SW480 (cell line): ENCODE measurements at places on chromosomes 3 and 15.

- no peak for DNase-seq
Measured at GRCh38 chr15:51186181-51186705, 91.5 kb upstream of the TNFAIP8L3 start.

GRCh38 chr3:184526088-184526433, 35.5 kb upstream of the EPHB3 start:
- DNase-seq = no peak

DNA sequence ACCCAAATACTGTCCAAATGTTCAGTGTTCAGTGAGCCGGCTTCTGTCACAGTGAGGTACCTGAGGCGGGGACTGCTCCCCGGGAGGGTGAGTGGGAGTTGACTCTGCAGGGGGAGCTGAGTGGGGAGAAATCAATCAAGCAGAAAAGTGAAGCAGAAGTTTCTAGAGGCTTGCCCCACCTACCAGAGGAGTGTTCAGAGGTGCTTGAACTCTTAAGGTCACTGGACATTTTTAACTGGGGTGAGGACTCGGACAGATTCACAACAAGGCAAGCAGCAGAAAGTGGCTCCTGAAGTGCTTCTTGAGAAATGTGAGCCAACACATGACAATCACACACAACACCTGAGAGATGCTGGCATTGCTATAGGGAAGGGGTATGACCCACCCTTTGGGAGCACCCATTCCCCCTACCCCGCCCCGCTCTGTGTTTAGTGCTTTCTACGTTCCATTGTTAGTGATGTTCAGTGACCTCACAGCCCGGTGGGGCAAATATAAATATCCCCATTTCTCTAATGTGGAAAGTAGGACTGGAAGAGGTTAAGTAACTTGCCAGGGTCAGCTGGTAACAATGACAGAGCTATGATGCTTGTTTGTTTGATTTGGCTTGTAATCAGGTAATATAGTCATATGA, 48.6 kb upstream of the AKAP13 start:
- DNase-seq = no peak

GRCh38 chr3:158976966-158977365, 175.1 kb downstream of the MFSD1 start:
- no peak for DNase-seq

DNA sequence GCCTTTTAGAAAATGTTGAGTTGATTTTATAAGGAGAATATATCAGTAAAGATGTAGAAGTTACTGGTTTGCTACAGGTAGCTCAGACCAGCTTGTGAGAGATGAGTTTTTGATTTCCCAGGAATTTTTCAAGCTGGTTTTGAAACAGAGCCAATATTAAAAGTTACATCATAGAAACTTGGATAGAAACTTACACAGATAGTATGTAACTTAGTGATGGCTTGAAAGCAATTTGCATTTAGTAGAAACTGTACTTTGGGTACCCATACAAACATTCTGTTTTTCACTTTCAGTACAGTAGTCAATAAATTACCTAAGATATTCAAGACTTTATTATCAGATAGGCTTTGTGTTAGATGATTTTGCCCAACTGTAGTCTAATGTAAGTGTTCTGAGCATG, 93.4 kb downstream of the RBMS3 start:
- no peak for DNase-seq

GRCh38 chr3:148625991-148626390, 71.7 kb upstream of the AGTR1 start:
- no peak for DNase-seq

- DNase-seq = no peak
Measured at GRCh38 chr15:79349525-79349924, 38.6 kb downstream of the TMED3 start.

- DNase-seq = no peak
Measured at GRCh38 chr15:63977119-63977518, 69.2 kb downstream of the DAPK2 start.

- DNase-seq = no peak
Measured at GRCh38 chr15:82851981-82852511, 42.6 kb downstream of the WHAMM start.

DNA sequence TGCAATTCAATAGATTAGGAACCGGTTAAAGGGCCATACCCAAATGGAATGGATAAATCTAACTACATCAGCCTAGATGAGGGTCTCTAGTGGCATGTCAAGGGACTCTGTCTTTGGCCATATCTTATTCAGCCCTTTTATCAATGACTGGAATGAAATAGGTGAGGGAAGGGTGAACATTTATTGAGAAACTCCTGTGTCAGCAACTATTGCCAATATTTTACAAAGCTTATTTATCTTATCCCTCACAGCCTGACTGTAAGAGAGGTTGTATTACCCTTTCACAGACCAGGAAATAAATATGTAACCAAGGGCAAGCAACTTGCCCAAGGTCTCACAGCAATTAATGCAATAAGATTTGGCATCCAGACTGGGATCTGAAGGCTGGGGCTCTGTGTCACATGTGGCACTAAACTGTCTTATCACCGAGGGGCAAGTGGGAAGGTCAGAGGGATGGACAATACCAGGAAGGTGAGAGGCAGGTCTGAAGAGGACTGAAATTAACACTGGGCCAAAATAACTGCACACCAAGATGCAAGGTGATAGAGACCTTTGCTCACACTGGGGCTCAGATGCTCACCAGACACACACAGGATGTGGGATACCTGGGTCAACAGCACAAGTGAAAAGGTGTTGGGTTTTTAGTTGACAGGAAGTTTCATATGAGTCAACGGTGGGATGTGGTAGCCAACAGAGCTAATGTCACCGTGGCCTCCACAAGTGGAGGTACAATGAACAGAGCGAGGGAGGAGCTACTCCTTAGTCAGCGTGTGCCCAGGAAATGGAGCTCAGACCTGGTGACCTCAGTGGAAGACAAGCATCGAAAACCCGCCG, 261.3 kb downstream of the RPLP1 start:
- peak; percentile 99 for DNase-seq

DNA sequence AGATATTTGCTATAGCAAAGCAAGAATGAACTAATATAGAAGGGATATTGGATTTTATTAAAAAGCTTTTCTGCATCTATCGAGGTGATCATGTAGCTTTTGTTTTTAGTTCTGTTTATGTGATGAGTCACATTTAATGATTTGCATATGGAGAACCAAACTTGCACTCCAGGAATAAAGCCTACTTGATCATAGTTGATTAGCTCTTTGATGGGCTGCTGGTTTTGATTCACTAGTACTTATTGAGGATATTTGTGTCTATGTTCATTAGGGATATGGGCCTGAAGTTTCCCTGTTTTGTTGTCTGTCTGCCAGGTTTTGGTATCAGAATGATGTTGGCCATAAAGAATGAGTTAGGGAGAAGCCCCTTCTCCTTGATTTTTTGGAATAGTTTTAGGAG, 310.7 kb downstream of the ARPP21 start:
- DNase-seq = no peak

GRCh38 chr15:83012076-83012426, 612 bp upstream of the C15orf40 start:
- DNase-seq = peak; percentile 28

GRCh38 chr15:81427176-81427575, 53.2 kb upstream of the TMC3 start:
- DNase-seq = no peak

GRCh38 chr3:142837526-142837925, 51.4 kb downstream of the PCOLCE2 start:
- DNase-seq = no peak

- DNase-seq = no peak
Measured at GRCh38 chr3:153129426-153129825, 32.6 kb upstream of the RAP2B start.

GRCh38 chr3:177429079-177429478, 231.8 kb upstream of the TBL1XR1 start:
- no peak for DNase-seq

DNA sequence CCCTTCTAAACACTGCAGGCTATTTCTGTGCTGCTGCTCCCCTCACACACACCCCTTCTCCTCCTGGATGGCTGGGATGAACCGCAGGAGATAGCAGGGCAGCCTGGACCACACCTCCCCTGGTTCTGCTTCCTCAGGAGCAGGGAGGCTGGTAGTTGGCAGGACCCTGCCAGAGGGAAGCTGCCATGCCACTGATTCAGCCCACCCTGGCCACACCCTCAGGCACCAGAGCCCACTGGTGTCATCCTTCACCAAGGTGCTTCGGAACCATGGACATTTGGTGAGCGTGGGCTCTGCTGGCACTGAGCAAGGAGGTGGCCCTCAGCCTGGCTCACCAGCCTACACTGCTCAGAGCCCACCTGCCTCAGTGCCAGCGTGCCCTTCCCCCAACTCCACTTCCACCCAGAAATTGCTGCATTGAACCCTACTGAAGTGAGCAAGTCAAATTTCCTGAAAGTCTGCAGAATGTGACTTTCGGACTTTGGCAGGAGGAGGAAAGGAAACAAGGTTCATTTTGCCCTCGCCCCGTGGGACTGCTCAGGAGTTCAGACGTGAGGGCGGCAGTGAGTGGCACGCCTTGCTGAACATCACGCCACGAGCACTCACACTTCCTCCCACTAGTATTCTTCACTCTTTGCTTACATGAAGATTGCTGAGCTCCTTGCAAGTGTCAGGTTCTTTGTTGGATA, 26.3 kb downstream of the BMF start:
- DNase-seq = no peak

DNA sequence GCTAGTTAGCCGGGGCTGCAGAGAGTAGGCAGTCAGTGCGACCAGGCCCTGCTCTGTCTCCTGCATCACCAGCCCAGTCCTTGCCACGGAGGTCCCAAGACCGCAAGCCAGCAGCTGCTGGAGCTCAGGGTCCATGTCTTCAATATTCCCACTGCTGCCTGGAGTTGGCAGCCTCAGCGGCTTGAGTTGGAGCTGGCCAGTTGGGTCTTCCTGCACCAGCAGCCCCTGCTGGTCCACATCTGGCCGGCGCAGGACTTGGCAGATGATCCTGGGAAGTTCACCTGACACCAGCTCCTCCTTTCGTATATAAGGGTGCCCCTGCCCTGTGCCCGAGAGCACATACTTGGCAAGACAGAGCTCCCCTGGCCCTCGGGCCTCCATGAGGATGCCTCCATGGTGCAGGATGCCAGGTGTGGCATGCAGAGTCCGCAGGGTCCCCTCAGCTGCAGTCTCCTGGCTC, 5.7 kb downstream of the XIRP1 start:
- no peak for DNase-seq

GRCh38 chr3:8458238-8458661, 43.4 kb upstream of the LMCD1 start:
- DNase-seq = no peak

DNA sequence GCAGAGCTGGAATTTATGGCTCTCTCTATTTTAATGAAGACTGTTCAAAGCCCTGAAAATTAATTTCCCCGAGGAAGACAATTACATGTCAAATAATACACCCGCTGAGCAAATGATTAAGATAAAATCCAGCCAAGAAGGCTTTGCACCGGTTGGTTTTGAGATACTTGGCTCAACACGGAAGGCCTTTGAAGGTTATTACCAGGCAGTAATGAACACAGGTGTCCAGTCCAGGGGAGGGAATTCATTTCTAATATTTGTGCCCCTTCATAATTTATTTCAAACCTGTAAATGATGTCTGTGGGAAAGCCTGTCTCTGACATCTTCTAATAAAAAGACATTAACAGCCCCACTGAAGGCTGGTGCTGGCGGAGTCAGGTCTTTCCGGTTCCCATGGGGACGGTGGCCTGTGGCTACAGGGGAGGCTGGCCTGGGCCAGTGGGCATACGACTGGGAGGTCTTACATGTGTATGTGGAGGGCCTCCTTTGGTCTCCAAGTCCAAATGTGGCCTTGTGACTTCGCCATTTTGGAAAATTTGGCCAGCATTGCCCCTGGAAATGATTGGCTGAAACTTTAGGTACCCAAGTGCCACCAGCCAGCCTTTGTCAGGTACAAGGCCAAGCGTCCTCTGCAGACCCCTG, 49.9 kb upstream of the IQSEC1 start:
- no peak for DNase-seq

- DNase-seq = no peak
Measured at GRCh38 chr3:175187586-175187985, 328.5 kb downstream of the NAALADL2 start.

DNA sequence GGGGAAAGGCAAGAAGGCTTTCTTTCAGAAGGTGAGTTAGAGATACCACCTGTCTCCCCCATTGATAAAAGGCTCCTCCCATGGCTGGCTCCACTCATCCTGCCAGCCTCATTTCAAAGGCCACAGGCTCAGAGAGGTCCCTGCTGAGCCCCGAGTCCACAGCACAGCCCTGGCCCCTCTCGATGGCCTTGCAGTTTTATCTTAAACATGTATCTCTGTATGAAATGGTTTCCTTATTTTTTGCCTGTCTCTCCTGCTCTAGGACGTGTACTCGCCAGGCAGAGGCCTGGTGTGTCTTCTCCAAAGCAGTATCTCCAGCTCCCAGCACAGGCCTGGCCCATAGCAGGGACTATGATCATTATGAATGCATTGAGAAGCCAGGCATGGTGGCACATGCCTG, 160.5 kb upstream of the NSMCE3 start:
- no peak for DNase-seq

GRCh38 chr3:10417847-10418246, 87.5 kb downstream of the ATP2B2 start:
- peak; percentile 38 for DNase-seq

GRCh38 chr3:153469162-153469561, 307.1 kb downstream of the RAP2B start:
- no peak for DNase-seq

DNA sequence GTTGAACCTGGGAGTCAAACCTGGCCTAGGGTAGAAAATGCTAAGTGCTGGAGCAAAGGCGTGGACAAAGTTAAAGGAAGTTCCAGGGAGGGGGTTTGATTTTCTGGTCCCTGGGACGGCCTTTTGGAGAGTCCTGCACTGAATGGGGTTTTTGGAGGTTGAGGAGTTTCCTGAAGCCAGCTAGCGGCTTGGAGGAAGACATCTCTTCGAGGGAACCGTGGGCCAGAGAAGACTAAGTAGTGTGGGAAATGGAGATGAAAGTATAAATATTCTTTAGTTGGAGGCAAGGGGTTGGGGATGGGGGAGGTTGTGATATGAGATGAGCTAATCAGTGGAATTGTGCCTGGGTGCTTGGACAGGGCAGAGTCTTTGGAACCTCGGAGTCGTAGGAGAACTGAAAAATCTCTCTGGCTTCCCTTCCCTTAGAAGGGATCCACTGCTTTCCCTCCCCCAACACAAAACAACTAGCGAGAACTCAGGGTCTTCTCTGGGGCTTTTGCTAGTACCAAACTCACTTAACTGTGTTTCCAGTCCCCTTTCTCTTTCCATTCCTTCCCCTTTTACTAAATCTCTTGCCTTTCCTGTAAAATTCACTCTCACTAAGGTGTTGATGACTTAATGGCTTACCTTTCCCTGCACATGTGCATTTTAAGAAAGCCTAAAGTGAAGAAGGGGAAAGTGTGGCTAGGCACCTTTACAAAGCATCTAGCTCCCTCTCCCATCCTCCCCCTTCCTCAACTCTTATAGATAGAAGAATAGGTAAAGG, 1.0 kb downstream of the LPP start:
- DNase-seq = no peak
